Foreskin melanocyte (primary cell): ENCODE measurements at places on chromosomes 1 and 21.

- DNase-seq: no peak
These were observed 77.8 kb upstream of the TINAGL1 start for GRCh38 chr1:31498376-31499040.

DNA sequence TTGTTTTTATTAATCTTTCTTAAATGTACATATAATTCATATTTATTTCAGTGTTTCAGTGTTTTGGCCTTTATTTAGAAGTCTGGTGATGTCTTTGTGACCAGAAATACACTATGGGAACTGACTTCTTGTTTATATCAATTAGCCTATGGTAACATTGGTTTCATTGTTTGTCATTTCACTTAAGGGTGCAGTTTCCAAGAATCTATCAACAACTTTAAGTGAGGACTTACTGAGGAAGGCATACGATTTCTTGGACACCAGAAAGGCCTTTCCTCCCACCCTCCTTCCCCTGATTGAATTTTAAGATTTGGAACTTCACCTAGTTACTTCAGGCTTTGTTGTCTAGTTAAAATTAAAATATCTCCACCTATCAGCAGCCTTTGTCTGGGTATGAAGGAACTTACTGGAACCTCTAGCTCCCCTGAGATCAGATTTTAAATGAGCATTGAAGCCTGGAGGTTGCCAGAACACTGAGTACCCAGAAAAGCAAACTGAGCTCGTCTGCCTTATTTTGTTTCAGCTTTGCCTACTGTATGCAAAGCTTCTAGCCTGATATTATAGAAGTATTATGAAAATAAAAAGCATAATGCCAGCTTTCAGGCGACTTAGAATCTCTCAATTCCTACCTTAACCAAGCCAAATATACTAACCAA is 34.2 kb downstream of the HLCS start:
- peak; percentile 40 for DNase-seq

DNA sequence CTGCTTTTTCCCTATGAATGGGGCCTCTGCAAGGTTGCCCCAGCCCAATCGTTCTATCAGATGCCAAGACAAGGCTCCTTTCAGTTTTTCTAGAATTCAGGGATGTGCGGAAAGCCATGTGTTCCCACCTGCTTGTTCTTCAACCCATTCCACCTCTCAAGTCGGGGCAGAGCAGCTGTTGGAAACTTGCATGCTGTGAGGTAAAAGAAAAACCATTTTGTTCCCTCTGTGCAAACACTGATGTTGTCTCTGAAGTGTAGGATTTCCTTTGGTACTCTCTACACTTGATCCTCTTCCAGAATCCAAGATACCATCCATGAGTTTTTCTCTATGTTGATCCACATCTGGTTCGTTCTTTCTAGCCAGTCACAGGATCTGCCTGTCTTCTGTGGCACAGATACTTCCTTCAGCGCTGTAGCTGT is 7.3 kb downstream of the IER5 start:
- DNase-seq: no peak

DNA sequence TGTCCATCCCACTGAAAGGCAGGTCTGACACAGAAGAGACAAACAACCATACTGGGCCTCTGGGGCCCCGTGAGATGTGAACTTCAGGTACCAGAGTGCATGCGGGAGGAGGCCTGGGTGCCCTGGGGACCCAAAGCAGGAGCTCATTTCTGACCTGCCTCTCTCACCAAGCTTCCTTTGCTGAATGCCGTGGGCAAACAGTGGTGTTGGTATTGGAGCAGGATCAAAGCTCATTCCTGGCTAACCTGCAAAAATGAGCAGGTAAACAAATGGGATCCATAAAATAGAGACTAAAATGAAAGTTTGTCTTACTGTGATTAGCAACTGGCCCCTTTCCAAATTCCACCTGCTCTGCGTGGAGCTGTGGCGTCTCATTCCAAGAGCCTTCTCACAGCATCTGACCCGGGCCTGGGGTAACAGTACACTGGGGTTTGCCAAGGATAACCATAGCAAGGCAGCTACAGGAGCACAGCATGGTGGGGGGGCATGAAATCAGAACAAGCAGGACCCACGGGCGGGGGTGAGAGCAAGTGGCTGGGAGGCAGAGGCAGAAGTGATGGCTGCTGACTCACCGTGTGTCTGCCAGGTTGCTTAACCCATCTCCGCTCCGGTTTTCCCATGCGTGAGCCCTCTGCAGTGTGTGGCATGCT is 103.6 kb downstream of the KIF26B start:
- DNase-seq: no peak

- DNase-seq: no peak
These were observed 11.8 kb downstream of the IER5 start for GRCh38 chr1:181100015-181100905.

DNA sequence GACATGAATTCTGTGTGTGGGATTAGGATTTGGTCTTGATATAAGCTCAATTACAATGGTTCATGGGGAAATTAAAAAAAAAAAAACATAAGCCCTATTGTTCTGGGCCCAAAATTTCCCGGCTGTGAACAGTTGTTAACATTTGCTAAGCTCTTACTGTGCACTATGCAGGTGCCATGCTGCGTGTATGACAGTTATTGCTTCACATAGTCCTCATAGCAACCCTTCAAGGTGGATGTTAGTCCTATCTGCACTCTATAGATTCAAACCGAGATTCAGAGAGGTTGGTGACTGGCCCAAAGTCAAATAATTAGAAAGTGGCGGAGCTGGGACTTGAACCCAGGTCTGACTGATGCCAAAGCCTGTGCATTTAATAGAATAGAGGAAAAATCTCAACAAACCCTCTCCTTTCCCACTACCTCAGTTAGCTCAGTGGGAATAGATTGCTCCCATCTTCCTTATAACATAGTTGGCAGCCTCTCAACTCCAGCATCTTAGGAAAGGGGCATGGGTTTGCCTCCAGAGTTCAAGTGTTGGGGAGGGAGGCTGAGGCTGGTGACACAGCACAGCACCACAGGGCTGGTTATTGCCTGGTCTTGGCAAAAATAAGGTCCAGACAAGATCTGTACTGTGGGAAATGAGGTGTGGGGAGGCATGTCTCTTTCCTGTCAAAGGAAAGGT is 55.0 kb upstream of the GCLM start:
- no peak for DNase-seq

DNA sequence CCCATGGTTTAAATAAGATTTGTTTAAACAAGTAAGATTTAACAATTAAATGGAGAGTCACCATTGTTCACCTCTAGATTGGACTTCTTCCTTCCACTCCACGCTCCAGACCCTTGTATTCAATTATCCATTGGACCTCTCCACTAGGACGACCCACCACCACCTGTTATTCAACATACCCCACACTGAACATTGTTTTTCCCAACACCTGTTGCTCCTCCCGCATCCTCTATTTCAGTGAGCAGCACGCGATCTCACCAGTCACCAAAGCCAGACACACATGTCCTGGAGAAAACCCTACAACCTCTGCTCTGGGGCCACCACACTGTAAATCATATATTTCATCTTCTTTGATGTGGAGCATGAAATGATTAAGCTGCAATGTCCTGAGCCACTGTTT is 28.6 kb downstream of the ATP8B2 start:
- DNase-seq: no peak

DNA sequence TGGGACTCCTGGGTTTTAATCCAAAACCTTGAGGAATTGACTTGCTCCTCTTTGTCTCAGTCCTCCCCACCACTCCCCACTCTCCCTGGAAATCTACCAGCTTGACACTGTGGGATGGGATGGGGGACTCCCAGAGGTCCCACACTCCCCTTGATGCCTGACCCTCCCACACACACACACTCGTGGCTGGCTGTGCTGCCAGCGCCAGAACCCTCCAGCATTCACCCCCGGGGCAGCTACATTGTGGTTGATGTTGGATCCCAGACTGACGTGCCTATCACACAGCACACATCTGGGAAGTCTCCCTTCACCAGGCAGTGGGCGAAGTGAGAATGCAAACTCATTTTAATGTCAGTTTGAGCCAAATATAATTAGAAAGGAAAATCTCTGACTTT is 10.0 kb downstream of the KIRREL1 start:
- DNase-seq: no peak

GRCh38 chr1:222976453-222976852 is 161.6 kb downstream of the DISP1 start:
- DNase-seq: no peak

DNA sequence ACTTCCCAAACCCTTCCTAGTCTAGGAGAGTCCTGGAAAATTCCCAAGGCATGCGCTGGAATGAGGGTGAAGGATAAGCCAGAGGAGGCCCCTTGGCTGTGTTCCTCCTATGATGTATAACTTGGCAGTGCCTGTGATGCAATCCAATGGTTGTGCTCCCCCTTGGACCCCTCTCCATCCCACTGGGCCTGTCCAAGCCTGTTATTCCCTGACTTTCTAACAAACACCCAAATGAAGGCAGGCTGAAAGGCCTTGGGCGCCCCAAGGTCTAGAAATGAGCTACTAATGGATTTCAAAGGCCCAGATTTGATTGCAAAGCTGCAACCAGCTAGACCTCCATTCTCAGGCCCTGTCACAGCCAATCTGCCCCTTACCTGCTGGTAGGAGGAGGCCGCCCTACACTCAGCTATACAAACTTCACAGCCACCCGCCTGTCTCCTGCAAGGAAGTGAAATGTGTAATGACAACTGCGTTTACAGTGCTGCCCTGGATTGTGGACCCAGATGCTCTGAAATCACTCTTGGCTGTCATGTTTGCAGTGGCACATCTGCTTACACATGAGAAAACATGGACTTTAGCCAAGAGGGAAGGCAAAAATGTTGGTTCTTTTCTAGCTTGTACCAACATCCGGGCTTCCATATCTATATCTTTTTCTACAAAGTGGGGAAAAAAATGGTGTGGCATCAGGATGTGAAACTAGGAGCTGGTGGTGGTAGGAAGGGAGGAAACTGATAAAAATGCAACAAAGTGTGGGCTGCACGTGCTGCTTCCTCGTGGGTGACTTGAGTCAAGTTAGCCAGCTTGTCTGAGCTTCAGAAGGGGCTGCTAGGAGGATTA is 130.4 kb downstream of the TRABD2B start:
- DNase-seq: no peak

GRCh38 chr1:153763365-153764225 is 11.6 kb upstream of the SLC27A3 start:
- peak; percentile 88 for DNase-seq

GRCh38 chr1:78676993-78677392 is 27.4 kb downstream of the IFI44 start:
- peak; percentile 86 for DNase-seq

DNA sequence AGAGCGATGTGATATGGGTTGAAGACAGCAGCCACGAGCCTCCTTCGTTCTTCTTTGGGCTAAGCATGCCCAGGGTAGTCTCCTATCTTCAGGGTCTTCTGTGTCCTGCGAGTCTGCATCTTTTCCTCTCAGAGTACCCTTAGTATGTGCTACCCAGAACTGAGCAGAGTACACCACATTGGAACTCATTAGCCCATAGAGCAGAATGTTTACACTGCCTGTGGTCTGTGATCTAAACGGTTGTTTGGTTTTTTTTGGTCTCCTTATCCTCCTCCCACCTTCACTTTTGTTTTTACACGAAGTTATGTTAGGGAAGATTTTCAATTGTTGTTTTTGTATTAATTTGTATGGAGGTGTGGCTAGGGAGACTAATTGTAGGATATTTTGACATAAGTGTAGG is 126.4 kb downstream of the NEK7 start:
- DNase-seq: no peak

GRCh38 chr1:94884507-94884906 is 42.4 kb downstream of the CNN3 start:
- no peak for DNase-seq

DNA sequence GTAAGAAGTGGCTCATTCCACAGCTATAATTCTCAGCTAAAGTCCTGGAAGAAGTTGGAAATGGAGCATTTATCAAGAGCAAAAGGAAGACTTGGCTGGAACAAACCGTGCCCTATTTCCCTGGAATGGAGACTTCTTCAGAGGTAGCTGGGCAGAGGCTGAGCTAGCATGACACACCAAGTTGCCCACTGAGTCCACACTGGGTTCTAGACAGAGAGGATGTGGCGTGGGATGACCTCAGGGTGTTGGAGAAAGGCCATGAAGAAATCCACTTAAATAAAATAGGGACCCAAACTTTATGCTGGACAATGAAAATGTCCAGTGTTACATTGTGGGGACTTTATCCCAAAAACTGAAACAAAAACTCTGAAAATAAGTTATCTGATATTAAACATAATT is 116.2 kb downstream of the KCNJ6 start:
- no peak for DNase-seq

GRCh38 chr1:25573591-25573930 is 30.2 kb downstream of the LDLRAP1 start:
- DNase-seq: no peak

DNA sequence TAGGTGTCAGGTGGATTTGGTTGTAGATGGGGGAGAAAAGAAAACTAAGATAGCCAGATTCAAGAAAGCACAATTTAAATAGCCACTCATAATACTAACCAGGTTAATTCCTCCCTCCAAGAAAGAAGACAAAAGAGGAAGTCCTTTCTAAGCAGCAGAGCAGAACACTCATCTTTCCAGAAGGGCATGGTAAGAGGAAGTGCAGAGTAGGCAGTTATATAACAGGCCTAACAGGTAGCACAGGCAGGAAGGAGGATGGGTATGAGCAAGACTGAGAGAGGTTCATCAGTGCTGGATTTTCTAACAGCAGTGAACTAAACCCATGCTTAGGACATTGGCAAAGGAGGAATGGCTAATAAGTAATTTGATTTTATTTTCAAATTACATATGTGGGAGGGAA is 517.5 kb downstream of the PLPP3 start:
- no peak for DNase-seq

DNA sequence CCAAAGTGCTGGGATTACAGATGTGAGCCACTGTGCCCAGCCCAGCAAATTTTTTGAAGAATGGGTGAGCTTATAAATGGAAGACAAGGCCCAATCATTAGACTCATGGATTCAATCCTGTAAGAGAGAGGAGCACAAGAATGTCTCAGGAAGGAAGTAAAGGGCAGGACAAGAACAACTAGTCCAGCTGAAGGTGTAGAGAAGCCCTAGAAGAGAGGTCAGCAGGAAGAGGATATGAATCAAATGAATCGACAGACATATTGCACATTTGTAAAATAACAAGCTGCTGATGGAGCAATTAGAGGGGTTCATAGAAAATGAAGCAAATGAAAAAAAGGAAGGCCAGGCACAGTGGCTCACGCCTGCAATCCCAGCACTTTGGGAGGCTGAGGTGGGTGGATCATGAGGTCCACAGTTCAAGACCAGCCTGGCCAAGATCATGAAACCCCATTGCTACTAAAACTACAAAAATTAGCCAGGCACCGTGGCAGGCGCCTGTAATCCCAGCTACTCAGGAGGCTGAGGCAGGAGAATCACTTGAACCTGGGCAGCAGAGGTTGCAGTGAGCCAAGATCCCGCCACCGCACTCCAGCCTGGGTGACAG is 74.9 kb downstream of the MIS18A start:
- DNase-seq: no peak

- DNase-seq: no peak
These were observed 69.7 kb downstream of the RUNX1 start for GRCh38 chr21:34979383-34979782.

GRCh38 chr1:1543706-1544099 is 3.3 kb upstream of the TMEM240 start:
- DNase-seq: no peak

GRCh38 chr1:96095849-96096612 is 625.6 kb upstream of the PTBP2 start:
- no peak for DNase-seq
